ENCODE measurements at places on chromosomes 11 and 22.

DNA sequence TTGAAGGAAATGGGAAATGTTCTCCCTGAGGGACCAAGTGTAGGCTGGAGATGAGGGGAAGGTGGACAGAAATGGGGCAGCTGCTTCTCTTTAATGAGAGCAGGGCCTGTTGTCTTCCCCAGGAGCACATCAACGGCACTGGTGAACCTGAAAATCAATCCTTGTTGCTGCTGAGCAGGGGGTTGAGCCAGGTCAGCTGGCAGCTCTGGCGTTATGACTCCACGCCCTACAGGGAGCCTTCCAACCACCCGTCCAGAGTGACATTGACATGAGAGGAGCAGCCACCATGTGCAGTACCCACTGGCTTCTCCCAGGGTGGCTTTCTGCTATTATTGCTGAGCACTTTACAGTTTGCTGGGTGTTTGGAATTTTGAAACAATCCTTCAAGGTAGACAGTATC is 116.9 kb upstream of the LDLRAD3 start:
- DNase-seq, result no peak
- no peaks in the 10 kb centered on the region for H3K27me3 ChIP-seq
- no peak overlapping the region for H3K27ac ChIP-seq
- H3K36me3 ChIP-seq, result no peaks in the 10 kb centered on the region

GRCh38 chr11:134267461-134267860 is 8.7 kb upstream of the GLB1L3 start:
- H3K36me3 ChIP-seq, result peaks cover 26% of the 10 kb centered on the region
- no peak overlapping the region for H3K4me3 ChIP-seq
- H3K27ac ChIP-seq, result no peak overlapping the region
- no peak for DNase-seq
- peaks cover 21% of the 10 kb centered on the region for H3K4me1 ChIP-seq

DNA sequence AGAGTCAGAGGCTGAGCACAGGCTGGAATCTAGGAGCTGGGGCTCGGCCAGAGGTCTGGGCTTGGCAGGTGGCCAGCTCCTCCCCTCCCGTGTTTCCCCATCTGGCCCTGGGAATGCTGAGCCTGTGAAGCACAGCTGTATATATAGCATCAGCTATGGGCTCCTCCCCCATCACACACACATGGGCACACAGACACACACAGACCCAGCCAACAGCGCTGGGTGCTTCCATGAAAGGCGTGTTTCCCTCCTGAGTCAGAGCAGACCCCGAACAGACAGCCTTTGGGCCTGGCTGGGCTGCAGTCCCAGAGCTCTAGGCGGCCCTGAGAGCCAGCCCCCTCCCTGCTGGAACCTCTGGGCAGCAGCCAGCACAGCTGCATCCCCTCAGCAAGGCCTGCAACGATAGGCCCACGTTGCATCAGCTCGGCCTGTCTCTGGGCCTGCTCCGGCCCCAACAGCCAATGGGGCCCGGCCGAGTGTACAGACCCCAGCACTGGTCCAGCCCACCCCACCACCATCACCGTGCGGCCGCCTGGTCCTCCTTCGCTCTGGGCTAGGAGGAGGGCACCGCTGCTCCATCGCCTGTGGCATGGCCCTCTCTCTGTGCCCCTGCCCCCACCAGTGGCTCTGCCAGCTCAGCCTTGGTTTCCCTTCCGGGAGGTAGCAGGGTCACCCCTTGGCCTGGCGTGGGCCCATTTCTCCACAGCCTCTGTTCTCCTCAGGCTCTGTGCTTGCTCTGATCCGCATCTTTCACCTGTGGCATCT is 7.6 kb upstream of the SERPINH1 start:
- no peaks in the 10 kb centered on the region for H3K36me3 ChIP-seq
- no peaks in the 10 kb centered on the region for H3K27me3 ChIP-seq
- DNase-seq, result no peak
- peaks cover 6% of the 10 kb centered on the region for H3K4me1 ChIP-seq
- no peak overlapping the region for H3K27ac ChIP-seq
- H3K4me3 ChIP-seq, result no peak overlapping the region

DNA sequence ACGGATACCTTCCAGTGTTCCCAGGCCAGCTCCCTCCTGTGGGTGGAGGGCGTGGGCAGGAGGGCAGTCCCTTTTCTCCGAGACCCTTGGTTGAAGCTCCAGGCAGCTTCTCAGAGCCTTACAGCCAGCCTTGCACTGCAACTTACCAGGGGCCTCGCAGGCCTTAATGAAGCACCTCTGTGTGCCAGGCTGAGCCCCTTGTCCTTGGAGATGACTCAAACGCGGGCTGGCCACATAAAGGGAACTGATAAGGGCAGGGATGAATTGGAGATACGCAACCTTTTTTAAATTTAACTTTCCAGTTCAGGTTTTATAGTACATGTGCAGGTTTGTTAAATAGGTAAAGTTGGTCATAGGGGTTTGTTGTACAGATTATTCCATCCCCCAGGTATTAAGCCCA is 72.7 kb downstream of the WNT7B start:
- H3K4me3 ChIP-seq, result no peak overlapping the region
- peaks cover 27% of the 10 kb centered on the region for H3K27me3 ChIP-seq
- no peak overlapping the region for H3K27ac ChIP-seq
- H3K4me1 ChIP-seq, result no peaks in the 10 kb centered on the region
- no peak for DNase-seq

DNA sequence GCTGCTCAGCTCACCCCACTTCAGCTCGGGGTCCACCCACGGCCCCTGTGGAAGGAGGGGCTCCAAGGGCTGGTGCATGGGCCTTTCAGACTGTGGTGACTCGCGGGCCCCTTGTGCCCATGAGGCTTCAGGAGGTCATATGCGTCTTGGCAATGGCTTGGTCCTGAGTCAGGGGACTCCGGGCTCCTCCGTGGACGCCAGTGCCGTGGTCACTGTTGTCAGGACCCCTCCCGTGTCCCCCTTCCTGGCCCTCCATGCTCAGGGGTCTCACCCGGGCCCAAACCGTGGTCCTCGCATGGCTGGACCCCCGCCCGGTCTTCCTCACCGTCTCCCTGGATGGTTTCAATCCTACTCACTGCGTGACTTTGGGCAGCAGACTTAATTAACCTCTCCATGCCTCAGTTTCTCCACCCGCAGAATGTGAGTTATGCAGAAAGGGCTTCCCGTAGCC is 436.4 kb downstream of the TBC1D22A start:
- no peaks in the 10 kb centered on the region for H3K36me3 ChIP-seq
- no peaks in the 10 kb centered on the region for H3K4me1 ChIP-seq
- H3K27ac ChIP-seq, result no peak overlapping the region
- H3K4me3 ChIP-seq, result no peak overlapping the region
- no peaks in the 10 kb centered on the region for H3K27me3 ChIP-seq
- DNase-seq, result peak; percentile 20

DNA sequence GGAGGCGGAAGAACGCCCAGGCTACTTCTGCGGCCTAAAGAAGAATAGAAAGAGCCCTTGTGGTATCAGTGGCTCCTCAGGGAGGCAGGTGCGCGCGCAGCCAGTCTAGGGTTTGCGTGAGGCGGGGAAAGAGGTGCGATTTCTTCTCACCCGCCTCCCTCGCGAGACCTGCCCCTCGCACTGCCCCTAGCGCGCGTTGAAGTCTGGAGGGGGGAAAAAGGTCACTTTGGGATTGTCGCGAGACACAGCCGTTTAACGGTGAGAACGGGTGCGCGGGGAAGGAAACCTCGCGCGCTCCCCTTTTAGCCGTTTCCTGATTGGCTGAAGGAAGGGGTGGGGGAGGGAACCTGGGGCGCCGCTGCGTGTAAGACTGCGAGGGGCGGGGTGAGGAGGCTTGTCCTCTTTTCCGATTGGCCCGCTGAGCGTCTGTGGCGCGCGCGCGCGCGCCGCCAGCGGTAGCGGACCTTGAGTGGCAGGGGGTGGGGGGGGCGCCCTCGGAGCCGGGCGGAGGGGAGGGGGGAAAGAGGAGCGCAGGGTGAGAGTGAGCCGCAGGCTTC is at the start of gene ZFP91:
Gene ZFP91 (plus strand): TSS at position 429 of the 557 bp plus-strand sequence. CDS start 219 bp downstream, outside the sequence.
- H3K27me3 ChIP-seq, result no peaks in the 10 kb centered on the region
- peak within 1 kb of the TSS; percentile 90 for H3K4me3 ChIP-seq
- peaks cover 76% of the 10 kb centered on the region for H3K36me3 ChIP-seq
- peak; percentile 94 for DNase-seq
- H3K4me1 ChIP-seq, result peaks cover 54% of the 10 kb centered on the region

- peaks cover 74% of the 10 kb centered on the region for H3K4me1 ChIP-seq
- H3K27me3 ChIP-seq, result no peaks in the 10 kb centered on the region
- H3K36me3 ChIP-seq, result peaks cover 66% of the 10 kb centered on the region
- DNase-seq, result no peak
These were observed 2.6 kb downstream of the CASP4 start for GRCh38 chr11:104965735-104966134.

DNA sequence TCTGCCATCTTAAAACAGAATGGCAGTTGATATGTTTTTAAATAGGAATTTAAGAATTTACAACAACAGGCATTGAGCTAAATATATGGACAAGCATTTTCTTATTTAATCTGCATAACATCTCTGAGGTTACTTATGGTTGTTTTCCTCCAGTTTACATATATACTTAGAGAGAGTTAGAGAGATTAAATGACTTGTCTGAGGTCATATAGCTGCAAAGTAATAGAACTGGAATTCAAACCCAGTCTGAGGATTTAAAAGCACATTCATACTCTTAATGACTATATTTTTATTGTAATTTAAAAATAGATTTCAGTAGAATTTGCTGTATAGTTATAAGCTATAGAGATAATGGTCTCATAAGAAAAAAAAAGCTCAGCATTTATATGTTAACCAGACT is 81.4 kb upstream of the GRIK4 start:
- peaks cover 21% of the 10 kb centered on the region for H3K4me1 ChIP-seq
- H3K36me3 ChIP-seq, result peaks cover 5% of the 10 kb centered on the region
- H3K4me3 ChIP-seq, result no peak overlapping the region
- H3K27ac ChIP-seq, result no peak overlapping the region

- no peaks in the 10 kb centered on the region for H3K27me3 ChIP-seq
- no peak for DNase-seq
- no peaks in the 10 kb centered on the region for H3K4me1 ChIP-seq
These were observed 153.9 kb downstream of the TRPC6 start for GRCh38 chr11:101429703-101430540.

DNA sequence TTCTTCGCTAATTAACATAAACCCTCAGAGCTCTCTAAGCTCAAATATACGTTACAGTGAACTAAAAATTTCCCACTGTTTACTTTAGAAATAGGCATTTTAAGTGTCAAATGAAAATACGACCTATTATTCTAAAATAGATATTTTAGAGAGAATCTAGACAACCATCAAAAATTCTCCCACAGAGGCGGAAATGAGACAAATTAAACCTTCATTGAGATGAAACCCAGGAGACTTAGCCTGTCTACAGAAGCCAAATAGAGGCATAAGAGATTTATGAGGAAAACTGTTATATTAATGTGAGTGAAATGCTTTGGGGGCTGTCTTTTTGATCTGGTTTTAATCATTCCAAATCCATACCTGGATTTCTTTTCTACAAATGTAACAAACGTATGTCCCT is 232.0 kb upstream of the GRIA4 start:
- no peak overlapping the region for H3K27ac ChIP-seq
- DNase-seq, result no peak
- H3K4me3 ChIP-seq, result no peak overlapping the region
- H3K27me3 ChIP-seq, result no peaks in the 10 kb centered on the region

- no peaks in the 10 kb centered on the region for H3K27me3 ChIP-seq
These were observed 20.4 kb upstream of the C11orf87 start for GRCh38 chr11:109401545-109401944.

- H3K27me3 ChIP-seq, result peaks cover 25% of the 10 kb centered on the region
- no peaks in the 10 kb centered on the region for H3K4me1 ChIP-seq
- DNase-seq, result no peak
- no peak overlapping the region for H3K4me3 ChIP-seq
These were observed 95.5 kb downstream of the RPL27A start for GRCh38 chr11:8777907-8778767.

DNA sequence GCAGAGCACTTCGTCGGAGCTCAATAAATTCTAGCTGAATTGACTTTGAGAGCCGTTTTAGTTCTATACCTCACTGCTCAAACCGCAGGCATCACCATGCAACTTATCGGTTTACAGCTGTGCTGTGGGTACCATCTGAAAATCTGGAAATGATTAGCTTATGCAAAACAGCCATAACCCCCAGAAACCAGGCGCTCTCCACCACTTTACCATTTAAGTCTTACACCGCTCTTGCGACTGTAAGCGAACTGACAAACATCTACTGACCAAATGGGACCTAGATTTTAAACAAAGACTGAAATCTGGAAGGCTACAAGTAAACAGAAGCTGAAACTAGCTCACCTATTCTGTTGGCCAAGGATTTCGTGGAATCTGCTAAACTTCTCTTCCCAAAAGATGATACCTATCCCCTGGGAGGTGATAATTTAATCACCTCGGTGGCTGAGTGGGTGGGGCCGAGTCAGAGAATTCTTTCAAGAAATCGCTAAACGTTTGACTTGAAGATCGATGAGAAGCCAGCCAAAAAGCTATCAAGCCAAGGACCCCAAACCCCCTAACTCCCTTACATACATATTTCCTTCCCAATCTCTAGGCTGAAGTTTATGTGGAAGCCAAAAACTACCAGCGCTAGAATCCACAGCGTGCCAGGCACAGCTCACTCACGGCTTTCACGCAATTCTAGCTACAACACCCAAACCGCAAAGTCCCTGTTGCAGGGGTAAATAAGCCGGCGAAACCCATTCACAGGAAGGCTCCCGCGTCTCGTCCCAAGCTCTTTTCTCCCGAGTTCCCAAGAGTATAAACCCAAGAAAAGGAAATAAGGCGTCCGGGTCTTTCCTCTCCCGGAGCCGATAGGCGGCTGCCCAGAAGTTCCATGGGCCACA is 644 bp downstream of the SPTY2D1 start:
- H3K27ac ChIP-seq, result peak overlapping the region; percentile 99
- no peak for DNase-seq
- no peaks in the 10 kb centered on the region for H3K27me3 ChIP-seq
- peaks cover 34% of the 10 kb centered on the region for H3K4me1 ChIP-seq

GRCh38 chr11:8593935-8594909 is at the start of gene STK33:
TSS of gene STK33 (minus strand) at chr11:8594228. CDS start at chr11:8474905, 119,323 bp downstream.
- peak within 1 kb of the TSS; percentile 75 for H3K4me3 ChIP-seq
- no peaks in the 10 kb centered on the region for H3K36me3 ChIP-seq
- H3K27ac ChIP-seq, result no peak within 1 kb of the TSS
- peaks cover 79% of the 10 kb centered on the region for H3K27me3 ChIP-seq
- peaks cover 10% of the 10 kb centered on the region for H3K4me1 ChIP-seq

DNA sequence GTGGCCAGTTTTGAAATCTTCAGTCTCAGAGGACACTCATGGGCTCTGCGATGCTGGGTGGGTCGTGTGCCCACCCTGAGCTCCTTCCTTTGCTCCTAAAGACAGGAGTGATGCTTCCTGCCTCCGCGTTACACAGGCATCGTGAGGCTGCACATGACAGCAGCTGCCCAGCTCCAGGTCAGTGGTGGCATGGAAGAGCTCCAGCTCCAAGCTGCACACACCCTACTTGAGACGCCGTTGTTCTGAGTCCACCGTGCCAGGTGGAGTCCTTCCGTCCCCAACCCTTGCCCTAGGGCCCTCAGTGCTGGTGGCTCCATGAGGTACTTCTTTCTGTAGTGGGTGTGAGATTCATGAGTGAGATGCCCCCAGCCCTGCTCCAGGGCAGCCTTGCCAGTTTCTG is 794.1 kb downstream of the BRD1 start:
- no peaks in the 10 kb centered on the region for H3K4me1 ChIP-seq
- no peak overlapping the region for H3K27ac ChIP-seq
- no peak overlapping the region for H3K4me3 ChIP-seq
- peaks cover 19% of the 10 kb centered on the region for H3K27me3 ChIP-seq
- DNase-seq, result no peak

DNA sequence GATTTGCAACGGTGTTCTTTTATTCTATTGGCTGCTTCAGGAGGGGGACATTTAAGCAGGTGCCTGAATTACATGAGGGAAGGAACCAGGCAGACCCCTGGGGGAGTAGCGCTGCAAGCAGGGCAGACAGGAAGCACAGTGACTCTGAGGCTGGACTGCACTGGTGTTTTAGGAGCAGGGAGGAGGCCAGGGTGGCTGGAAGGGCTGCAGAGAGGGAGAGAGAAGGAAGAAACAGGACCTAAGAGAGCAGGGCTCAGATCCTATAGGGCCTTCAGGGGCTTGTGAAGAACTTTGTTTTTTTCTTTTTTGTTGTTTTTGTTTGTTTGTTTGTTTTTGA is 62.5 kb upstream of the SORL1-AS1 start:
- no peaks in the 10 kb centered on the region for H3K27me3 ChIP-seq
- H3K4me1 ChIP-seq, result peaks cover 74% of the 10 kb centered on the region
- no peak for DNase-seq
- peak overlapping the region; percentile 84 for H3K27ac ChIP-seq
- H3K4me3 ChIP-seq, result no peak overlapping the region

Data from activated T-cell treated with anti-CD3 and anti-CD28 coated beads, Interleukin-2, amount 50 U/mL, for 24 hours (primary cell).